ENCODE measurements at places on chromosomes 6 and 20.

GRCh38 chr20:51712501-51713212 lies 55.5 kb downstream of the ATP9A start:
- DNase-seq = no peak

DNA sequence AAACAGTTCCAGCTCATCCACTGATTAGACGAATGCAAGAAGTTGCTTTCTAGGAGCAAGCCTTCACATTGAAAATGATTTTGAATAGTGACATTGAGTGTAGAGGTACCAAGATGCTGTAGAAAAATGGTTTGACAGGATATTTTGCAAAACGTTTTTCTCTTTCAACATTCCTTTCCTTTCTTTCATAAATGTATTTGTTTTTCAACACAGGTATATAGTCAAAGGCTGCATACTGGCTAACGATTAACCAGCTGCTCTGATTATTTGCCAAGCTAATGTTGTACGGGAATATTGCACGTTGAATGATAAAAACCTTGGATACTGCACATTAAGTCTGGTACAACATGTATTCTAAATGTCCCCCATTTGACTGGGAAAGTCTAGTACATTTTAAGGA lies 78.8 kb upstream of the TENT5A start:
- no peak for DNase-seq

- DNase-seq = no peak
Measured at GRCh38 chr6:79423216-79423615, 114.0 kb downstream of the LCA5 start.

DNA sequence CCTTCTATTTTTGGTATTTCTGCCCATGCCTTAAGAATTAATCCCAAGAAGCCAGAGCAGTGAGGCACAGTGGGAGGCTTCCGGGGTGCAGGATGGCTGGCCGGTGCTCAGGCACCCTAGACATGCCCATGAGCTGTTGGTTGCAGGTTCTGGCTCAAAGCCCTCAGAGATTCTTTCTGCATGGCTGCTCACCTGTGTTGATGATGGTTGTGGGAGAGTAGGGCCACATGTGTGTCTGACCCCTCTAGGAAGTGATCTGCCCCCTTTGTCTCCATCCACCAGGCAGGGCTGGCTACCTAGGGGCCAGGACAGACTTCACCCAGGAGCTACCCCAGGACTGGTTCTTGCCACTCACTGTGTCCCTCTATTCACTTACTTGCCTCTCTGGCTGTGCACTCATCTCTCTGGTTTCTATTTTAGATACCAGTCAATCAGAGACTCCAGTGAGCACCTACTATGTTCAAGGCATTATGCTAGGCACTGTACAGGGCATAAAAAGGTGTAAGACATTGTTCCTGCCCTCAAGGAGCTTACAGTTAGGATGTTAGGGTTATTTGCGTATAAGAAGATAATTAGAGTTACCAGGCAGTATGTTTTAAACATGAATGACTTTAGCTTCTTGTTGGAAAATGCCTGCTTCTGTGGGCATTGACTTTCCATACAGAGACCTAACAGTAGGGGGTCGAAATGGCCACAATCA lies 16.8 kb downstream of the CD83 start:
- no peak for DNase-seq

DNA sequence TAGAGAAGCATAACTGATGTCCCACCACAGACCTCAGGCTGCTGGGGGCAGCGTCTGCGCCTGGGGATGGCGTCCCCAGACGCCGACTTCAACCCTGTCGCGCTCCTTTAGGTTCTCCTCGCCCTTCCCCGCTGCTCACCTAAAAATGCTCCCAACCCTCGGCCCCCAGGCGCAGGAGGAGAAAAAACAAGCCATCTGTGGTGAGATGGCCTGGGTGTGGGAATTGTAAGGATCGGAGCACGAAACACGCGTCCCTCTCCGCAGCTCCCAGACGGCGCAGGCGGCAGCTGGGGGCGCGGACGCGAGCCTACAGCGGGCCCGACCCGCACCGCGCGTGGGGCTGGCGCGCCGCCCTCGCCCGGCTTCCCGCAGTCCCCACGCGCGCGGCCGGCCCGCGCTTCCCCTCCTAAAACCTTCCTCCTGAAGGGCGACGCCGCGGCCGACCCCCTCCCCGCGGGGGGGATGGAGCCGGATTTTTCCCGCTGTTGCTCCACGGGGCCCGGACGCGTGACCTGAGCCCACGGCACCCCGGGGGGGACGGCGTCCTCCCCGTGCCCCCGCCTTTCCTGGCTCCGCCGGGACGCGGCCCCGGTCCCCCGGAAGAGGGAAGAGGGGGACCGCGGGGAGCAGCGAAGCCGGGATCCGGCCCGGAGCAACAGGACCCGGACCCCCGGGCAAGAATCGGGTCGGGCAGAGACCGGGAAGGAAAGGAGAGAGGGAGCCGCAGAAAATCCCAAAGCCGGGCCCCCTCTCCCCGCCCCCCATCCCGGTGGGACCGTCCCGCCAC lies 611 bp downstream of the EPB41L2 start:
- DNase-seq = no peak

GRCh38 chr6:88473589-88473988 lies 307.4 kb upstream of the CNR1 start:
- DNase-seq = no peak

GRCh38 chr6:42066156-42066675 lies 15.9 kb downstream of the TAF8 start:
- DNase-seq = no peak

DNA sequence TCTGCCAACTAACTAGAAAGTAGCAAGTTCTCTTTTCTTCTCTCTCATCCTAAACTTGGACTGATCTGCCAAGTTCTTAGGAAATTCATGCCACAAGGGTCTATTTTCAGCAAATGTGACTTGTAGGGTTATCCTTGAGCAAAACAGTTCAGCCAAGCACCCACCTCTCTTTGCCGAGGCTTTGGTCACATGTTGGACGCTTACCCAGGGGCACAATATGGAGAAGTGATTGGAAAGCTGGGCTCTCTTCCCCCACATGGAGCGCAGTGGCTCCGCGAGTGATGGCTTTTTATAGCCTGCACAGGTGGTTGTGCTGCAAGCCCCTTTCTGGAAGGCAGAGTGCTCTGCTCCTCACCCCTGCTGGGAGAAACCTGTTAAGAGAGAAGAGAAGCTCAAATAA lies 47.7 kb upstream of the FNDC1 start:
- DNase-seq = no peak
